ENCODE measurements at places on chromosomes 2 and 18.

DNA sequence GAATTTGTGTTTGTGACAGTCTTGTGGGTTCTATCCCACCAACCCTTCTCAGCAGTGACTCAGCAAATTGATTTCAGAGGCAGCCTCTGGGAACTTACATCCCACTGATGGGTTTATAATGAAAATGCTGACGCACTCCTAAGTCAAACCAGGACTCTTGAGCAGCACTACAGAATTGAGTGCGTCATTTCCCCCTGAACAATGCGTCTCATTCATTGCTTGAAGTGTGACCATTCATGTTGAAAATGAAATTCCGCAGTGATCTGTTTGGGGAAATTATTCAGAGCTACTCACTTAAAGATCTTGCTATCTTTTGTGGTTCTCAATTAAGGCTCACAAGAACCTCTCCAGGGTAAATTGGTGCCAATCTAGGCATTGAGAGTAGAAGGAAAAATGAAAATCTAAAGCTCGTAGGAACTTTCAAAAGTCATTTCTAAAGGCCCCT lies 417.7 kb upstream of the SLC14A2 start:
- DNase-seq: peak; percentile 25

GRCh38 chr2:112182581-112183034 lies 44.4 kb downstream of the FBLN7 start:
- DNase-seq: peak; percentile 58

GRCh38 chr2:51213826-51214225 lies 181.9 kb upstream of the NRXN1 start:
- DNase-seq: no peak

GRCh38 chr18:31061945-31062344 lies 19.4 kb upstream of the DSC3 start:
- no peak for DNase-seq

- no peak for DNase-seq
Observed at GRCh38 chr18:32998921-32999320, 226.1 kb upstream of the KLHL14 start.

- peak; percentile 37 for DNase-seq
Observed at GRCh38 chr2:20666304-20667150, at the start of gene GDF7. Gene GDF7 (plus strand): TSS chr2:20667144. CDS start chr2:20667240, 96 bp downstream.

DNA sequence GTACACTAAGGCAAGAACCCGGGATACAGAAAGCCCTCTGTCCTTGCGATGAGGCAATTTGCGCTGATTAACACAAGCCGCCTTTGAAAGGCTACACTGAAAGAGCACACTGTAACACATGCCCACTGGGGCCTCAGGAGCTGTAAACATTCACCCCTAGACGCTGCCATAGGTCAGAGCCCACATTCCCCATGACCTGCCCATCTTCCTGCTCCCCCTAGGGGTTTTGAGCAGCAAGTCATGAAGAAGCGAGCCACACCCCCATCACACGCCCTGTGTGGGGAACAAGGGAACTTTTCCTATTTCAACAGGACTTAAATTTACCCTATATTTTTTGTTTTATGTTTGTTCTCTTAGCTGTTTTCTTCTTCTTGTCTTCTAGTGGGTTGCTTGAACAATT lies 47.8 kb upstream of the SLC4A10 start:
- DNase-seq: peak; percentile 19

GRCh38 chr18:8375249-8375648 lies 234.0 kb upstream of the RAB12 start:
- DNase-seq: no peak

DNA sequence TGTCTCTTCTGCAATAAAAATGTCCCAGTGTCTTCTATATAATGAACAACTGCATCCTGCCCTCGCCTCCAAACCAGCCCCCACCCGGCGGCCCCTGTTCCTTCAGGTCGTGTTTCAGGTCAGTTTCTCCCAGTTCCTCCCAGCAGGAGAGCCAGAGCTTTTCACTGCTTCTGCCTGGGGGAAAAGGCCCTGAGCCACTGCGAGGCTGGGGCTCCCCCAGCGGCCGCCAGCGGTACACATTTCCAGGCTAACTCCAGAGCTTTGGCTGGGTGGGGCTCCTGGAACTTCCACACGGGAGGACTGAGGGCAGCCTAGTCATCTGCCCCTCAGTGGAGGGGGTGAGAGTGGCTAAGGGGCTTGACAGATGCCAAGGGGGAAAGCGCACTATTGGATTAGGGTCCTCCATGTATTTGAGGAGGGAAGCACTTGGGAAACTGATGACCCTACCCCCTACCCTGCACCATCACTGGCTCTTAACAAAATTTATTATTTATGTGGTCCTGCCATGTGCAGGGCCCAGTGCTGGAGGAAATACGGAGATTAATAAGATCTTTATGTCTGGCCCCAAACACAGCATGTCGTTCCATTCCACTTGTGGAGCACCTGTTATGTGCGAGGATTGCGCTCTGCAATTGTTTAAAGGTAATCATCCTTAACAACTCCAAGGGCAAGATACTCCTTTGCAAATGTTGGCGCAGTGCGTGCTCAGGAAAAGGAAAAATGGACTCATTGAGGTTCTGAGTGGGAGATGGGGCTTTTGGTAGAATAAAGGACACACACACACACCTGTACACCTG lies 17.3 kb upstream of the CYS1 start:
- peak; percentile 48 for DNase-seq

DNA sequence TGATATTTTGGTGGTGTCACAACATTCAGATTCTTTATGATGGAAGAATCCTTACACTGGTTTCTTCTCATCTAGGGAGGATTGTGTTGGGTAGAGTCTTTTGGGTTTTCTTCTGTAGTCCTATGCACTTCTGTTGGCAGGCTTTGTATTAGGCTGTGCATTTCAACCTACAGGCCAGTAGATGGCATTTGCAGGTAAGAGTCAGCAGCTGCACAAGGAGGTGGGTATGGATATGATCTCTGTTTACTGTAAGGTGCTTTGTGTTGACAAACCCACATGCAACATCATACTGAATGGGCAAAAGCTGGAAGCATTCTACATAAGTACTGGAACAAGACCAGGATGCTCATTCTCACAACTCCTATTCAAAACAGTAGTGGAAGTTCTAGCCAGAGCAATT lies 656.8 kb downstream of the METTL4 start:
- no peak for DNase-seq

DNA sequence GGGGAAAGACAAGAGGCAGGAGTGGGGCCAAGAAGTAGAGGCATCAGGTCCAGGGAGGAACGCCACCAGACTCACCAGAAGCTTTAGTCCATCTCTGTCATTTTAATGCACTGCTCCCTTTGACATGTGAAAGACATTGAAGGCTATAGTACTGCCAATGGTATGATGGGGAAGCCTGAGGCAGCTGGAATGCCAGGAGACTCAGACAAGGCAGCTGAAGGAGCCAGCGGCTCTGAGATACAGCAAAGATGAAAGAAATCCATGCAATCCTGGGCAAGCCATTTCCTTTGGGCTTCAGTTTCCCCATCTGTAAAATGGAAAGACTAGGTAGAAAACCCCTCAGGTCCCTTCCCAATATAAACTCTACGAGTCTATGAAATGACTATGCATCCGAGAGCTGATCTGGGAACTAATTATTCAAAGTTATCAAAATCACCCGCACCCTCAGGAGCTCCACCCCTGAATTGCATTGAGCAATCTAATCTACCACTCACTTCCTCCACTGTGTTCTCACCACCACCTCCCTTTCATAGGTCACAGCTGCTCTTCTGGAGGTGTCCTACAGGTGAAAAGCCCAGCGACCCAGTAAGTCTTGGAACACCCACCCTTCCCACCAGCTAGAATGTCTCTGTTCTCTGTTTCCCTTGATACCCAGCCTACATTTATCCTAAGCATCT lies 3.1 kb downstream of the CXCR2 start:
- no peak for DNase-seq

DNA sequence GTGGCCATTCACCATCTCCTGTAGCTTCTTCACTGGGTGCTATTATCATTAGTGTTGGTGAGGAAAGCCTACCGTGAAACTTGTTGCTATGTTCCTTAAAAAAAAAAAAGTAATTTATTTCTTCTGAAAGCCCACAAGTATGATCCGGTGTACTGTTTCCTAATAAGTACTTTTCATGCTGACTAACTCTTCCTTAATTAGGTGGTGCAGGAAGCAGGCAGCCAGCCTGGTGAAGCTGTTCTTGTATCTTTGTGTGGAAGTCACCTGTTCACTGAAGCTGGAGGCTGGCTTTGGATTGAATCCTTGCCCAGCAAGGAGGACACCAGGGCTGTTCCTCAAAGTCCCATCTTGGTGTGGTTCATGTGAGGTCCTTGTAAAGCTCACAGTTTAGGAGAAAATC lies 321.7 kb upstream of the THSD7B start:
- DNase-seq: no peak

DNA sequence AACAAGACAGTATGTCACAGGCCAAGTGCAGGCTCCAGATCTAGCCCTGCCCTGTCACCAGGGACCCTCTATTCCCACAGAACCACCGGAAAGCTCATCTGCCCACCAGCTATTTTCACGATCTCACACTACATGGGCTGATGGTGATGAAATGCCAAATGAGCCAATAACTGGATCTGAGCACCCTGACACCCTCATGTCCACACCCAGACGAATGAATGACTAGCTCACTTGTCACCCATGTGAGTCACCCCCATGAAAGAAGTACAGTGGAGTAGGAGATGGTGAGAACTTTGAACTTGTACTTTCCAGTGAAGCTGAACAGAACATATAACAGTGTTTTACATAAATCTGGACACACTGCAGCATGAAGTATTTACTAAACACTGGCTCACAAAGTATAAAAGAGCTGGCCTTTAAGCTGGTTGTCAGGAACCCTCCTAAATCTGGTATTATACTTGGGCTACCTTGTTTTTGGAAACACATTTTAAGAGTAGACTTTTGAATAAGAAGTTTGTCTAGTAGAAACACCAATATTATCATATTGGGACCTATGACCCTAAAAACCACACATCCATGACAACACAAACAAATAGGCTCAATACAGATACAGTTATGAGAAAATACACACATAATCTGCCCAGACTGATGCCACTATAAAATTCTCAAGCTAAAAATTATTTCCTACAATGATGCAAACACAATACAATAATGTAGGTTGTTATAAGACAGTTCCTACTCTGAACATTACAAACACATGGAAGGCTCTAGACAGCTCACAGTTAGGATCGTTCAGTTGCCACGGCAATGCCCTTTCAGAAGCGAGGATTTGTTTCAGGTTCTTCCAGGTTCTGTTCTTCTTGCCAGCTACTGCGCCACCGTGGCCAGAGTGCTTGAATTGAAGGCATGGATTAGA lies 19.0 kb downstream of the INO80C start:
- DNase-seq: peak; percentile 69

DNA sequence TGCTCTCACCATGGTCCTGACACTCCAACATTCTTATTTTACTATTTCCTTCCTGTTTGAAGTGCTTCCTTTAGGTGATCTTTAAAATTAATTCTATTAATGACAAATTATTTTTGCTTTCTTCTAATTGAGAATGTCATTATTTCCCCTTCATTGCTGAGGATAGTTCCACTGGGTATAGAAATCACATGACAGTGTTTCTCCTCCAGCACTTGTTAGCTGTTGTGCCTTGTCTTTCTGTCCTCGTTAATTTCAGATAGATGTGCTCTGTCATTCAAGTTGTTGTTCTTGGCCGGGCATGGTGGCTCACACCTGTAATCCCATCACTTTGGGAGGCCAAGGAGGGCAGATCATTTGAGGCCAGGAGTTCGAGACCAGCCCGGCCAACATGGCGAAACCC lies 321.0 kb upstream of the RAB6C start:
- DNase-seq: no peak

- no peak for DNase-seq
Observed at GRCh38 chr2:134117676-134118075, 136.2 kb upstream of the MGAT5 start.

DNA sequence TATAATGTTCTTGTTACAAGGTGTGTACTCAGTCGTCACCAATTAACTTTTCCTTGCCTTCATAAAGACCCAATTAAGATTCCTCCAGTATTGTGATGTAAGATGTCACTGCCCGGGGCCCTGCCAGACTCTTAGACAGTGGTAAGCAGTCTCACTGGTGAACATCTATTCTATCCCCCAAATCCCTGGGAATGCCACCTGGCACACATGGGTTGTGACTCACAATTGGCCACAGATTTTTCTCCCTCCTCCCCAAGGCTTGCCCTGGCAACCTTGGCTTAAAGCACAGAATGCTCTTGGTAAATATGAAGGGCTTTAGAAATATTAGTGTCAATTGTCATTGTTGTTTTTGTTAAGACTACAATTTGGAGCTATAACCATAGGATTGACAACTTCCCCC lies 287.9 kb downstream of the ETAA1 start:
- DNase-seq: no peak

- no peak for DNase-seq
Observed at GRCh38 chr2:11667194-11667593, 2.8 kb downstream of the NTSR2 start.

- DNase-seq: no peak
Observed at GRCh38 chr2:11873356-11874154, 127.1 kb downstream of the LPIN1 start.

- no peak for DNase-seq
Observed at GRCh38 chr2:23595601-23596251, 210.7 kb downstream of the KLHL29 start.

DNA sequence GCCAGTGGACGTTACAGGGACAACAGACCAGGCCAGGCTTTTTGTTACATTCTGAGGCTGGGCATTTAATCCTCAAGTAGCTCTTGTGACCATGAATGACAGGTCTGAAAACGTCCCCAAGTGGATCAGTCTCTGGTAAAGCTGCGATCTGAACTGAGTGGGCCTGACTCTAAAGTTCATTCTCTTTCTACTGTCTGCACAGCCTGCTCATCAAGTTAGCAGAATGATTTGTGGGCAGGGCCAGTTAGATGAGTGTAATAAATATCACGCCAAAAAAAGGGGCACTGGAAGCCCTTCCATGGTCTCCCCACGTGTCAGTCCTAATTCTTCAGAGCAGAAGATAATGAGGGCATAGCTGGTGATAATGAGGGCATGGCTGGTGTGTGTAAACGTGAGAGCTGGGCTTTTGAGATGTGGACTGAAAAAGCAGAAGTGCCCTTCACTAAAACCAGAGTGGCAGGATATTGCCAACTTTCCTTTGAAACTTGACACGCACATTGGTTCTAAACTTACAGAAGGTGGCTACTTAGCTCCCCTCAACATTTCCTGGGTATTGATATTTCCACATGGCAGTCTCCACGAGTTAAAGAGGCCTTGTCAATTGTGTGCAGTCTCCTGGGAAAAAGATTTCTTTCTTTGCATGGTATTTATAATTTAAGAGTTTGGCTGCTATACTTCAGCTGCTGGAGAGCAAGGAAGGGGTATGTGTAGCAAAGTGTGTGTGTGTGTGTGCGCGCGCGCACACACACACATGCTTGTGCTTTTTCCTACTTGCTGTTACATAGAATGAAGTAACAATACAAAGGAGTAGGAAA lies 72.7 kb upstream of the LYPD6B start:
- DNase-seq: no peak

GRCh38 chr2:159614534-159615366 lies 1.6 kb downstream of the BAZ2B start:
- no peak for DNase-seq
